CD4-positive, alpha-beta T cell treated with Interleukin-15 for 1 hour (primary cell): ENCODE measurements at places on chromosomes 2 and 18.

GRCh38 chr2:218501665-218502064 is 66.5 kb downstream of the USP37 start:
- DNase-seq, result no peak

- DNase-seq, result no peak
These were observed 53.1 kb upstream of the KCNG2 start for GRCh38 chr18:79744625-79745024.

GRCh38 chr2:85748039-85748734 is 5.6 kb upstream of the ATOH8 start:
- no peak for DNase-seq

GRCh38 chr2:31248139-31248538 is 14.2 kb downstream of the EHD3 start:
- no peak for DNase-seq

- DNase-seq, result no peak
These were observed 255.3 kb downstream of the BCL11A start for GRCh38 chr2:60298006-60298696.

- no peak for DNase-seq
These were observed 25.4 kb downstream of the HPCAL1 start for GRCh38 chr2:10327896-10328669.

DNA sequence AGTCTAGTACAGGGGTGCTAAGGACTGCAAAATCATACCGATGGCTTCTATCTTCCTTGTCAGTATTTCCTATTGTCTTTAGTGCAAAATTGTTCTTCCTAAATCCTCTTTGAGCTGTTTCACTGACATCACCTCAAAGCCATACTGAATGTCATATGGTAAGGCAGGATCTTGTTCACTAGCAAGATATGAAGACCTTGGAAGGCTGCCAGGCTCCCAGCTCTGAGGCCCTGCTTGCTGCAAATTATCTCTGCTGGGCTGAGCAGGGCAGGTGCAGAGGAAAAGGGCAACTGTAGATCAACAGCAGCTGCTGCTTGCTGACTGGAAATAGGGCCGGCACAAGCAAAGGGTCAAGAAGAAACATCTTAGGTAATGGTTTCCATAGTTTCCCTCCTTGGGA is 58.2 kb downstream of the PMAIP1 start:
- no peak for DNase-seq

DNA sequence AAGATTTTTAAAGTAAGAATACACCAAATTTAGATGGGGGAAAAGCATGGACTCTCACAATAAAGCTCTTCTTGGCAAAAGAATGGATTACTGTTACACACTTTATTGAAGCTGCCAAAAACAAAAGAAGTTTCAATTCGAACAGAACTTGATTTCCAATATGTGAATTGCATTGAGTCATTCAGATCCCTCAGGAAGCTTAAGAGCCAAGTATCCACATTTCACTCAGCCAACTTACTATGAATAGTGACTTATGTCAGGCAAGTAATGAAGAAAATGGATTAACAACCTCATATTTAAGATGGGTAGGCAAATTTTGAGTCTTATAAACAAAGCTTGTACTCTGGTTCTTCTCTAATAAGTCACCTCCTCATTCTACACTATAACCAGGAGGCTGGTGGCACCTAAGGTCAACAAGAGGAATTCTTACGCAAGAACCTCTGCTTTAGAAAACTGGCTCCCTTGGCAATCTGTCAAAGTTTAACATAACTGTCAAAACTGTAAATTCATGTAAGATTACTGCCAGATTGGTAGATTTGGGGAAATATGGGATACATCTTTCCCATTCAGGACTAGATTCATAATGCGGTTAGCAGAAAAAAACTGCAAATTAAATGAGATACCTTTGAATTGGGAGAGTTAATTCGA is 6.0 kb downstream of the HADHA start:
- no peak for DNase-seq

DNA sequence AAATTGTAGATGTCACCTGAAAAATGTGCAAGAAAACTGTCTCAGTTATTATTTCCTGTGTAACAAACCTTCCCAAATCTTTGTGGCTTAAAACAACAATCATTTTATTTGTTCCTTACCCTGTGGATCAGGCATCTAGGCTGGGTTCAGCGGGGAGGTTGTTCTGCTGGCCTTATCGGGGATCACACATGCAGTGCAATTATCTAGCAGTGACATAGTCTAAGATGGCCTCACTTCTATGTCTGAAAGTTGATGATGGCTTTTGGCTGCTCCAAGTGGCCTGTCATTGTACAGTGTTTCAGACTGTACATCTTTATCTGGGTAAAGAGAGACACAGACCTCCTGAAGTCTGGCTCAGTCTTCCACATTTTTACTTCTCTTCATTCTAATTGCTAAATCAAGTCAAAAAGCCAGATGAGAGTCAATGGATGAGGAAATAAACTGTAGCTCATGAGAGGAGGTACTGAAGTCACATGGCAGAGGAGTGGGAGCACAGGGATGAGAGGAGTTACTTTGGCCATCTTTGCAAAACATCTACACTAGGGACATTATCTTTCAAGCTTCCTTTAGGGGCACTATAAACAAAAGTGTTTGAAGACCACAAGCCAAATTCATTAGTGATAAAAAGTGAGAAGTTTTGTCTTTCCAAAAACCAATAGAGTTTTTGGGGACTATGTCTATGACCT is 243.1 kb upstream of the CCDC68 start:
- no peak for DNase-seq

DNA sequence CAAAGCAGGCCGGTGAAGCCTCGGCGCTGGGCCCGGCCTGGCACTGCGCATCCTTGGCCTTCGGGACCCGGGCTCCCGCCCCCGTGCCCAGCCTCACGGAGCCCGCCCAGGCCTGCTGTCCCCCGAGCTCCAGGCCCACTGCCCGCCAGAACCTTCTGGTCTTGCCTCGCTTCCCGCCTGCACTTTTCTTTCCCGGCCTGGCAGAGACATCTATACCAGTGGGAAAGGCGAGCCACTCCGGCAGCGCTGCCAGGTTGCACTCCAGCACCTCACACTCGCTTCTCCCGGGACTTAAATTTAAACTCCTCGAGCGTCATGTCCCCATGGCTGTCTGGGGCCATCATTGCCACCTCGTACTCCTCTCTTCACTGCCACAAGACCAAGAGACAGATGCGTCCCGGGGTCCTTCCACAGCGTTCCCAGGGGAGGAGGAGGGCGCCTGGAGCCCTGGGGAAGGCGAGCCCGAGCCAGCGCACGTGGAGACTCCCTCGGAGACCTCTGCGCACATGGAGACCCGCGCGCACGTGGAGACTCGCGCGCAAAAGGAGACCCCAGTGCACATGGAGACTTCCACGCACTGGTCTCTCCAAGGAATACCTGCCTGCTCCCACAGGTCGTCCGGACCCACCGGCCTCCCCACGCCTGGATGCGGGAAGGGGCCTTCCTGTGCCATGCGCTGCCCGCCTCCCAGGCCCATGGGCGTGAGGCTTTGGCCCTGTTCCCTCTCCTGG is 253.1 kb upstream of the SALL3 start:
- no peak for DNase-seq

GRCh38 chr2:197891897-197892442 is 87.6 kb downstream of the PLCL1 start:
- no peak for DNase-seq

GRCh38 chr2:175855236-175855635 is 146.8 kb downstream of the LNPK start:
- no peak for DNase-seq
